Fibroblast of villous mesenchyme (primary cell): ENCODE measurements at places on chromosomes 11 and 22. TPM values are rescaled to one million over a fixed set of nuclear protein-coding genes. Genes with fewer than 3 reads are reported as not detected.

ATXN10 gene
- 113 and 190 TPM in 2 replicates for total RNA-seq

CRYBB1 gene
- not detected in 2 replicates for total RNA-seq

SCUBE2 gene
- 0.97 and 1.3 TPM in 2 replicates for total RNA-seq

MFNG gene
- under 0.01 TPM in 1 of 2 replicates, not detected in the other for total RNA-seq

P2RX6 gene
- total RNA-seq, result 1.3 and 3.5 TPM in 2 replicates

RTCB gene
- total RNA-seq, result 98.2 and 111 TPM in 2 replicates

GRCh38 chr11:111077530-111078322 lies 167.8 kb upstream of the POU2AF2 start:
- no peak for DNase-seq

- no peak for DNase-seq
Measured at GRCh38 chr22:32024796-32025195, 18.3 kb upstream of the SLC5A1 start.

DNA sequence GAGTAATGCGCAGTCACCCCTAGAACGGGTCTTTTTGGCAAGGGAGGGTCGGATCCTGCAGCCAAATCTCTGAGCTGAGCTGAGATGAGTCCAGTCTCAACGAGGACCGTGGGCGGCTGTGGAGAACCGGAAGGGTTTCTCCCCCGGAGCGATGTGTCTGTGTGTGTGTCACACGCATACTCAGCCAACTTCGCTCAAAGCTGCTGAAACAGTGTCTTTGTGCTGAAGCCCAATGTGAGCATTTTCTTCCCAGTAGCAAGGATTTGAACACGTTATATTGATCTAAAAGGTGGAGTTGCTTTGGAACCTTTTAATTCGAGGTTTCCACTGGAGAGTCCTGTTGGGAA lies 1.4 kb upstream of the CELSR1 start:
- DNase-seq, result no peak

- DNase-seq, result no peak
Measured at GRCh38 chr11:15195454-15196200, 80.9 kb downstream of the INSC start.

GRCh38 chr11:95289378-95290101 lies 58.5 kb upstream of the SESN3 start:
- no peak for DNase-seq

- no peak for DNase-seq
Measured at GRCh38 chr11:73894725-73895335, 18.0 kb downstream of the PAAF1 start.

DNA sequence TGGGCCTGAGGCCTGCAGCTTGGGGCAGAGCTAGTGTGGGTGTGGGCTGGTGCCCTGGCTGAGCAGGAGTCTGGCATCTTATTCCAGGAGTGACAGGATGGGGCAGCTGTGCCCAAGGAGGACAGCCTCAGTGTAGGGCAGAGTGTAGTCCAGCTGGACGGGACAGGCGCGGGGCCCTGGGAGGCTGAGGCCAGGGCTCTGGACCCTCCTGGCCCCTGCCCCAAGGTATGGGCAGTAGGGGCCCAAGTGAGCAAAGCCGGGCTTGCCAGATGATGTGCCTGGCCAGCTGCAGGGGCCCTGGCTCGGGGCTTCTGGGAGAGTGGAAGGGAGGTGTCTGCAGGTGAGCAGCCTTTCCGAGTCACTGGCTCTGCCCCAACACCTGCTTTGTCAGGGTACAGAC lies 1190.9 kb downstream of the BRD1 start:
- no peak for DNase-seq

GRCh38 chr11:109061394-109061793 lies 360.6 kb upstream of the C11orf87 start:
- DNase-seq, result no peak

- no peak for DNase-seq
Measured at GRCh38 chr11:78226684-78227680, 38.3 kb downstream of the USP35 start.

DNA sequence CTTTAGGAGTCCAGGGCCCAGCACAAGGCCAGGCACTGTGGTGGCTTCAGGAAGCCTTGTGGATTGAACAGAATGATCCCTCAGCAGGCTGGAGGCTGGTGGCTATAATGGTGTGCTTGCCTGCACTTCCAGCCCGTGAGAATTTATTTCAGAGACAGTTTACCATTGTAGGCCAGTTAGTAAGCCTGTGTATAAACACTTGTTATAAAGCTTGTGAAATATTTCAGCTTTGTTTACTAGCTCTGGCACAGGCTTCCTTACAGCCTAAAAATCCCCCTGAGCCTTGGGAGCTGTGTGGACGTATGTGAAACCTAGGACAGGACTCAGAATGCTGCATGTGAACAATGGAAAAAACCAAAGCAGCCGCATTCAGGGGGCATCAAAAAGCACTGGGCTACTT lies 26.6 kb upstream of the ACER3 start:
- peak; percentile 81 for DNase-seq
